Activated effector memory CD4-positive, alpha-beta T cell treated with anti-CD3 and anti-CD28 coated beads, Interleukin-2, amount 50 U/mL, for 16 hours (primary cell): ENCODE measurements at places on chromosomes 4 and X.

- no peak for DNase-seq
Measured at GRCh38 chr4:68904786-68905185, 46.8 kb downstream of the UGT2A3 start.

DNA sequence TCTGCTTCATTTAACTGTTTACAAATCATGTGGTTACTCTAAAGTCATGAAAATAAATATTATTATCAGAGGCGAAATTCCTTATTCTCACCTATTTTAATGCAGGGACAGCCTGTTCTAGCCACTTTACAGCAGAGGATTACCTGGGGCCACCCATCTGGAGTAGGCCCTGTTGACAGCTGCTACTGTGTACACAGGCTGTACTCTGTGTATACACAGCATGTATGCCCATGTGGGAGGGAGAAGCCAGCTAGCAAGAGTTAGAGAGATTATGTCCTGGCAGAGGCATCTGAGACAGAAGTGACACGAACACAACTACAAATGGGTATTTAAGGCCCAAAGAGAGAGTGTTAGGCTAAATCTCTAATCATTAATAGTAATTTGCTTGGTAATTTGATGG is 62.1 kb downstream of the GPRIN3 start:
- DNase-seq: no peak

- no peak for DNase-seq
Measured at GRCh38 chr4:70712604-70713452, 8.9 kb upstream of the RUFY3 start.

GRCh38 chr4:168743601-168744000 is 246.7 kb downstream of the PALLD start:
- DNase-seq: no peak

GRCh38 chr4:86947501-86948120 is 12.8 kb downstream of the AFF1 start:
- no peak for DNase-seq

- DNase-seq: no peak
Measured at GRCh38 chr4:182549356-182549755, 306.2 kb downstream of the TENM3 start.

GRCh38 chrX:130895299-130895698 is 7.7 kb downstream of the ENOX2 start:
- no peak for DNase-seq

- no peak for DNase-seq
Measured at GRCh38 chr4:133390198-133390855, 241.2 kb downstream of the PCDH10 start.

GRCh38 chrX:16464369-16464768 is 185.6 kb upstream of the S100G start:
- DNase-seq: no peak

DNA sequence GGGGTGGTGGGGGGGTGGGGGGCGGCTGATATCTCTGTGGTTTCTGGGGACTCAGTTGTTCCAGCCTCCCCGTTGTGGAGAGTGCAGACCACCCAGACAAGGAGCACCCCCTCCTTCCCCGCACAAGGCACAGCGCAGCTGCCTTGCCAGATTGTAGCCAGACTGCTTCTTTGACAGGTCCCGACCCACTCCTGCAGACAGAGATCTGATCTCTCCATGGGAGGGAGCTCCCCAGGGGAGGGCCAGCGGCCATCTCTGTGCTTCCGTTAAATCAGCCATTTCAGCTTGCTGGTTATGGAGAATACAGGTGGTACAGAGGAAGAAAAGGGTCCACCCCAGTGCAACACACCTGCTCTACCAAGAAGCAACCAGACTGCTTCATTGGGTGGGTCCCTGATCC is 80.8 kb downstream of the FGF16 start:
- no peak for DNase-seq

- peak; percentile 65 for DNase-seq
Measured at GRCh38 chrX:18424482-18425198, 768 bp upstream of the CDKL5 start.

DNA sequence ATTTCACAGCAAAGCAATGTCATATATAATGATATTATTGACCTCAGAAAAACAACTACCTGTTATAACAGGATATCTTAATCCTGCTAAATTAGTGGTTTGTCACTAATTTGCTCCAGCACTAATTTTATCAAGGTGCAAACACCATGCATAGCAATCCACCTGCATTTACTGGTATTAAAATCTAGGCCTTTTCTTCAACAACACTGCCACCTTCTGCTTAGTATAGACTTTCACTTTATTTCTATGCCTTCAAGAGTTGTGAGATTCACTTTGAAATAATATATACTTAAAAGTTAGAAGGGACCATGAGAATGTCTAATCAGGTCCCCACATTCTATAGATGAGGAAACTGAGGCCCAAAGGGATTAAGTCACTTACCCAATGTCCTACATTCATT is 82.1 kb upstream of the IQCM start:
- DNase-seq: no peak

DNA sequence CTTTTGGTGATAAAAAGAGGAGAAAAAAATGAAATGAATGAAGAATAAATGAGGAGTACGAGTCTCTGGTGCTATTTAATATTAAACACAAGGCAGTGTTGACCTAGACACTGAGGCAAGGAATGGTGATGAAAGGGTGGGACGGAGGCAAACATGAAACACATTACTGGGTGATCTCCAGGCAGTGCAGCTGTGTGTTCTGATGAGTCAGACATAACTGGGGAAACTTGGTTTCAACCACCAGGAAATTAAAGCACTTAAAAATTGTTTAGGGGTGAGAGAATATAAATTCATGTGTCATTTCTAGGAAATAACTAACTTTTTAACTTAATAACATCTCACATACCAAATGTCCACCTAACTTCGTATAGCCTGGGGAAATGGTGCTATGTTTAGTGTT is 19.7 kb upstream of the CXCL6 start:
- DNase-seq: no peak

DNA sequence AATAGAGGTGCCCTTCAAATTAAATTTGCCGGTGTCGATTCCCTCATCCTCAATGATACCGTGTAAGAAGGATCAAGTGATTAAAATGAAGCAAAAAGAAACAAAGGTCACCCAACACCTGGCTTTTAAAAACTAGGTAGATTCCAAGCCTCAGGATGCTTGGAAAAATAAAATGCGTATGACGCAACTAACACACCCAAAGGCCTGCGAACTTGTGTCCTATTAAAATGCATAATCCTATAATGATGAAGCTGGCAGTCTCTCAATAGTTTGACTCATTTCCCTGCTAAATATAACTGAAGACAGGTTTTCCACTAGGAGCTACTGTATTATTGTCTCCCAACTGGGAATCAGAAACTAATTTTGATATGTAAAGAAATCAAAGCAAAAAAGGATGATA is 263.2 kb downstream of the DHX15 start:
- DNase-seq: no peak

DNA sequence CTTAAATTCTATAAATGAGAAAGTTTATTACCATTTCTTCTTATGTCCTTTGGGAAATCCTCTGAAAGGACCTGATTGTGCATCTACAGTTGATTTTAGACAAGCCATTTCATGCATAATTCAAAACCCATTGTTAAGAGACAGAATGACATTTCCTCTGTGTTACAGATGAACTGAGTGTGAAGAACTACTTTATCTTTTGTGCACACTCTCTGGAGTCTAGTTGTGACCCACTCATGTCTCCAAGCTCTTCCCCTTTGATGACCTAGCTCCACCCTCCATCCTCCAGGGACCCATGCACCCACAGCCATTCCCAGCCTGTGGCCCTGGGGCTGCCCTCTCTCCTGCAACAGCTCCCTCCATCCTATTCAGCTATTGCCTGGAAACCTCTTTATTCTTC is 57.5 kb upstream of the BMPR1B start:
- no peak for DNase-seq

GRCh38 chr4:94920369-94920768 is 162.6 kb downstream of the BMPR1B start:
- DNase-seq: no peak

DNA sequence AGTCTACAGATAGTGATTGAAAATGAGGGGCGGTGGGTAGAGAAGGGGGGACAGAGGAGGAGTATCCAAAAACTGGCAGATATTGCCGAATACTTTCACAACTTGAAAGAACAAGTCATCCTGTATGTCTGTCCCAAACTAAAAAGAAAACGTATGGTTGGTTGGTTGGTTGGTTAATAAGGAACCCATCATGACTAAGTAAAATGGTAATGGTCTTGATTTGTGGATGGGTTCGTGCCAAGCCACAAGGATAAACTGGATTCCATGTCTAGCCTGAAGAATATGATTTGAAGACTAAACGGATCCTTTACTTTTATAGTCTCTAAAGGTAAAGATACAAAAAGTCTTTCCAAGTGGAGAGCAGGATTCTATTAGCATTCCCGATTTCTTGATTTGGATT is 208.4 kb downstream of the DCLK2 start:
- no peak for DNase-seq

DNA sequence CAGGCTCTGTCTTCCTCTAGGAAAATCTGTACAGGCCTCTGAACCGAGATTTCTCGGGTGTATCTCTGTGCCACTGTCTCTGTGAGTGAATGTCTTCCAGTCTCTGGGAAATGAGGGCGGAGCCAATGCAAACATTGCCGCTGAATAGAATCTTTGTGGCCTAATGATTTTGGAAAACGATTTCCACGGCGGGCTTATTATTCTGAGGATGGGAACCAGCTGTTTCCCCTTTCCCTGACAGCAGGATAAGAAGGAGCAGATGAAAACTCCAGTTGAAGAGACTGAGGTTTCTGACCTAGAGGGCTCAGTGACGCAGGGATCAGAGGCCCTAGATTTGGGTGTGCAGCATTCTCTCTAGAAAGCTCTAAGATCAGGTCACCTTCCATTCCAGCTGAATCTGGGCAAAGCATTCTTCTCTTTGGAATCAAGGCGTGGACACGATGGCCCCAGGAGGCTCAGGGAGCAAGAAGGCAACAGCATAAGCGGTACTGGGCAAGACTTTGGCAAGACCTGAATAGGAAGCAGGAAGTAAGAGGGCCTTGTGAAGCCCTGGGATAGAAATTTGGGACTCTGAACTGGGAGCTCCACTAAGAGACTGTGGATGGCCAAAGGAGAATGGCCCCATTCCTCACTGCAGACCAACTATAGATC is 47.3 kb downstream of the PJA1 start:
- DNase-seq: no peak

DNA sequence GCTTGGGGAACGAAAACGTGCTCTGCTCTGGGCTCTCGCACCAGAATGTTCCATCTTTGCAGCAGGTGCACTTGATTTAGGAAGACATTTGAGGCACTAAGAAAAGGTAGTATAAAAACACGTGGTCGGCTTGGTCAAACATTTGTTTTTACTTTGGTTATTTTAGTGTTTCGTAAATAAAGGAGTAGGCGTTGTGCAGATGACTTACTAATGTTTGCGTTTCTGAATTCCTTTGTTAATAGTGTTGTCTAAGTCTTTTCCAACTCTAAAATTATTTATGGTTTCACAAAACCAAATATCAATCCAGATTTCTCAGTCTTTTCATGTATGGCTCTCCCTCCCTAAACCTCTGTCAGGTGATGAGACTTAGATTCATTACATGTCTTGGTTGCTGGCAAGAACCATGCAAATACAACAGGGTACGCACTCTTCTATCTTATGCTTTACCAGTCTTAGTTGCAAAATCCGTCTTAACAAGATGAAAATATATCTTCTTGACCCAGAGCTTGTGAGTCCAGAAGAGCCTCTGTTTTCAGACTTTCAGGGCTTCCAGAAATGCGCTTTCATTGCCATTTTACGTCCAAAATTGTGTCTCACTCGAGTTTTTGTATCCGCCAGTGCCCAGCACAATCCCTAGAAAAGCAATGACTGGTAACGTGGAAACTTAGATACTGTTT is 686 bp downstream of the MTHFD2L start:
- DNase-seq: no peak

GRCh38 chr4:79250887-79251286 is 75.0 kb downstream of the NAA11 start:
- DNase-seq: no peak

- no peak for DNase-seq
Measured at GRCh38 chrX:28625223-28625622, 38.0 kb downstream of the IL1RAPL1 start.

- DNase-seq: peak; percentile 68
Measured at GRCh38 chr4:141636771-141637460, 533 bp downstream of the IL15 start.

- DNase-seq: no peak
Measured at GRCh38 chrX:8913655-8914409, 112.6 kb upstream of the FAM9A start.

DNA sequence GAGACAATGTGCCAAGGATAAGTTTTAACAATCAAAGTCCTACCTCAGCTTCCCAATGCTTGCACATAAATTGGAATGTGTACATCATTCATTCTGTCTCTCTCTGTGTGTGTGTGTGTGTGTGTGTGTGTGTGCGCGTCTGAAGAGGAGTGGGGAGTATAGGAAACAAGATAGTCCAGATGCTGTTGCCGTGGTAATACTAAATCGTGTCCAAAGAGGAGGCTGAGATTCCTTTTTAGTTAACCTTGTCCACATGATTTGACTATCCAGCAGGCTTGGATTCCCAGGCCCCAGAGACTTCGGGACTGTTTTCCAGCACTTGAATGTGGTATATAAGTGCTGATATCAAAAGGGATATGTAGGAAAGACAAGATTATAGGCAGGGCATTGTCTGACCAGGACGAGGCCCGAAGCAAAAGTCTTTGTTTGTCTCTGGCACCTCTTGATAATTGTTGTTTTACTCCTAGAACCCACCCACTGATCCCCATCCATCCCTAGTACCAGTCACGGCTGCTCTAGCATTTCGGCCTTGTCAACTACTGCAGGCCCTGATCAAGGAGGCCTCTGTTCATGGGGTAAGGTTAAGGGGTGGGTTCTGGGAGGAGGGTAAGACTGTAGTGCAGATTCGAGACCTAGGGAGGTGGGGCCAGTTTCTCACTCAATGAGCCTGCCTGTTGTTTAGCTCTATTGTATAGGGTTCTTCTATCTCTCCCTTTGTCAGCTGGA is 3.9 kb downstream of the PLP1 start:
- DNase-seq: no peak

DNA sequence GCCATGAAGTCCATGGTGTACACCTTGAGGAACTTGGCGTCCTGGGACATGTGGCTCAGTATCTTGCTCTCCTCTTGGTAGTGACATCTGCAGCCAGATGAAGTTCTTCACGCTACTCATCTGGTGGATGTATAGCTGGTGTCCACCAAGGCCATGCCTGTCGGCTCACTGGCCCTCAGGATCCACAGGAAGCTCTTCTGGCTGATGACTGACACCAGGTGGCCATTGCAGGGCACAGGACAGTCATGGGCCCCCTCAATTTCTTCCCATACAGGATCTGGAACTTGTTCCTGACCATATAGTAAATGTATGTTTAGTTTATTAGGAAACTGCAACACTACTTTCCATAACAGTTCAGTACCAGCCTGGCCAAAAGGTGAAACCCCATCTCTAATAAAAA is 10.3 kb upstream of the CLCN5 start:
- no peak for DNase-seq

DNA sequence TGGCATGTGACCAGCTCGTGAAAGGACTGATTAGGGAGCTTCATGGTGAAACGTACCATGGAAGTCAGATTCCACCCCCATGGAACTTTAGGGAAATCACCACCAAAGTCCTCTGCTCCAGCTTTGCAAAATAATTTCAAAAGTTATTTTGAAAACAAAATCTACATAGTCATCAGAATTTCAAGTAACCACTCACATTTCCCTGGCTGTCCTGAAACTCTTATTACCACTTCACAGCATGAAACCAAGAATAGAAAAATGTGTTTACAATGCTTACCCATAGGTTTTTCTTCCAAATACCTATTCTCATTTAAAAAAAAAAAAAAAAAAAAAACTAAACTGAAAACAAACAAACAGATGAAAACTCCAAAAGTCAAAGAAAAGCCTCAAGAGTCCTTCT is 198.7 kb downstream of the PDGFRA start:
- DNase-seq: no peak
